ENCODE measurements at places on chromosomes 11 and 22.

DNA sequence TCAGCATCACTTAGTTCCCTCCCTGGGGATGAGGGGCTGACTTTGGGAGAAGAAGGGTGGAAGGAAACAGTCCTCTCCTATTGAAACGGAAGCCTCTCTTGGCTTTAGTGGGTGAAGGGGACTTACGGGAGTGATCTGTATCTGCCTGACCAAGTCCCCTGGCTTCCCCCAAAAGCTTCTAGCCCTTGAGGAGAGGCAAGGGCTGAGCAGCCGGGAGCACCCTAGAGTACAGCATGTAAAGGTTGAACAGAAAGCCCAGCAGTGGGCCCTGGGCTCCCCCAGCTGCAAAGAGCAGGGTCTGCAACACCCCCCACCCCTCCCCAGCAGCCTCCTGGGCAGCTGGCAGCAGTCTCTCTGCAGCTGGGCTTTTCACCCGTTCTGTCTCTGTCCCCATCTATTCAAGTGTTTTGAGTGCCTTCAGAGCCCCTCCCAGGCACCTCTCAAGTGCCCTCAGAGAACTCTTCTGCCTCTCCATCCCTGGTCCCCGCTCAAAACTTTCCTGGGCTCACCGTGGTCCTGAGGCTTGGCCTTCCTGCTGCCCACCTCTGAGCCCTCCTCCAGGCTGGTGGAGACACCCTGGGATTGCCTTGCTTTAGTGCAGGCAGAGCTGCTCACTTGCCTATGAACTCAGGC lies 2.7 kb downstream of the CAPN5 start:
- no peak for DNase-seq

GRCh38 chr11:46457021-46457420 lies 65.4 kb upstream of the CHRM4 start:
- DNase-seq, result no peak

DNA sequence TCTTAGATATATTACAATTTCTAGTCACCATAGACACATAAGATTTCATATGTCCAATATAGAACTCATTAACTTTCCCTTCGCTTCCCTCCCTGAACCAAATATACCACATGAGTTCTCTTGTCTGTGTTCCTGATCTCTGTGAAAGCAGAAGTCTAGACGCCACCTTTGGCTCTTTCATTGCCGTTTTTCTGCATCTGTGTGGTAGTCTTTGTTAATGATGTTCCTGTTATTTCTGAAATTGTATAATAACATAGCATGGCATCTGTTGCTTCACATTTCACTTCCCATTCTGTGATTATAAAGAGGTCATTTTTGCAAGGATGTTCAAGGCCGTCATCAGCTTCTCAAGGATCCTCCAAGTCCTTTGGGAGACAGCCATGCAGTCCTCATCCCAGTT lies 58.5 kb downstream of the NCAM1 start:
- DNase-seq, result no peak

- DNase-seq, result no peak
Measured at GRCh38 chr11:61542705-61543104, 34.2 kb downstream of the LRRC10B start.

- DNase-seq, result no peak
Measured at GRCh38 chr11:41458641-41459040, 811 bp downstream of the LRRC4C start.

DNA sequence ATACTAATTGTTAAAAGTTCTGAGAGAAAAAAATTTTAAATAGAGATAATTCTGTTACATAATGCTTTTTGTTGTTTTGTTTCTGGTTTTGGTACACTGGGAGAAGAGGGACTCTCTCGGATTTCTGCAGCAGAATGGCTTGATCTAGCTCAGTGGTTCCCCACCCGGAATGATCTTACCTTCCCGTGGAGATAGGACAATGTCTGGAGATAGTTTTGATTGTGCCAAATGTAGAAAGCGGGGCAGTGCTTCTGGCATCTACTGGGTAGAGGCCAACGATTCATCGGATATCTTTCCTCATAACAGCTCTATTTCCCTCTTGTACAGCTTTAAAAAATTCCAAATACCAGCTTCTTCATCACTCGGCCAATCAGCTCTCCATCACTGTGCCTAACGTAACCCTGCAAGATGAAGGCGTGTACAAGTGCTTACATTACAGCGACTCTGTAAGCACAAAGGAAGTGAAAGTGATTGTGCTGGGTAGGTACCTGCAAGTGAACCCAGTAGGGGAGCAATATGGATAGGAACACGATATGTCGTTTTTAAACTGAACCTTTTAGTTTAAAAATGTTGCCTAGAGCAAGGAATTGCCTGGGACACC lies 13.2 kb downstream of the CRTAM start:
- no peak for DNase-seq

DNA sequence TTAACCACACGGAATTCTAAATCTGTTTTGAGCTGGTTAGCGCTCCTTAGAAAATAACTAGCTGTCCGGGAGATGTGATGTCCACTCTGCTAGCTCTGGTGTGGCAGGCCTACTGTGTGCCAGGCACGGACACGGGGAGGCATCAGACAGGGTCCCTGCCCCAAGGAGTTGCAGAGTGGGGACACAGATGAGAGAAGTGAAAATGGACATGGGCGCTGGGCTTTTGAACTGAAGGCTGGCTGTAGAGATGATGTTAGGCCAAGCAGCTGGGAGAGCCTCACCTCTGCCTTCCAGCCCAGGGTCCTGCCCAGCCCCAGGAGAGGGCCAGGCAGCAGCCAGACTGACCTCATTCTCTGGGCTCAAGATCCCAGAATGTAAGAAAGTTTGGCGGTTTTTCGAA lies 368.6 kb downstream of the CTTN start:
- DNase-seq, result no peak

GRCh38 chr11:42034826-42035225 lies 575.4 kb upstream of the LRRC4C start:
- DNase-seq, result no peak

- DNase-seq, result peak; percentile 58
Measured at GRCh38 chr11:75706260-75706729, 11.3 kb upstream of the MOGAT2 start.

GRCh38 chr11:33420959-33421566 lies 163.9 kb downstream of the HIPK3 start:
- no peak for DNase-seq

DNA sequence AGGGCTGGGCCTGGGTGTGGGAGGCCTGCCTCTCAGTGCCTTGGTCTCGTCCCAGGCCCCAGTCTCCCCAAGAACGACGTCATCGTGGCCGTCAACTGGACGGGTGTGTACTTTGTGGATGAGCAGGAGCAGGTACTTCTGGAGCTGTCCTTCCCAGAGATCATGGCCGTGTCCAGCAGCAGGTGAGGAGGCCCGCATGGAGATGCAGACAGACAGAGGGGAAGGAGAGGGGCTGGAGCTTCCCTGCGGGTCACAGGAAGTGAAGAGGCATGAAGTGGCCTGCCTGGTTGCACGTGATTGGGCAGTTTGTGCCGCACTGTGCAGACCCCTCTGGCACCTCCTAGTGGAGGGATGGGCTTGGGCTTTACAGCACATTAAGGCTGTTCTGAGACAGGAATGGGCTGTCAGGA lies 70.4 kb downstream of the MYO7A start:
- no peak for DNase-seq

- DNase-seq, result no peak
Measured at GRCh38 chr11:88098289-88098688, 77.0 kb downstream of the RAB38 start.
